ENCODE measurements at places on chromosomes 12 and 14.

- DNase-seq: no peak
These were observed 58.9 kb upstream of the EEA1 start for GRCh38 chr12:92987846-92988621.

DNA sequence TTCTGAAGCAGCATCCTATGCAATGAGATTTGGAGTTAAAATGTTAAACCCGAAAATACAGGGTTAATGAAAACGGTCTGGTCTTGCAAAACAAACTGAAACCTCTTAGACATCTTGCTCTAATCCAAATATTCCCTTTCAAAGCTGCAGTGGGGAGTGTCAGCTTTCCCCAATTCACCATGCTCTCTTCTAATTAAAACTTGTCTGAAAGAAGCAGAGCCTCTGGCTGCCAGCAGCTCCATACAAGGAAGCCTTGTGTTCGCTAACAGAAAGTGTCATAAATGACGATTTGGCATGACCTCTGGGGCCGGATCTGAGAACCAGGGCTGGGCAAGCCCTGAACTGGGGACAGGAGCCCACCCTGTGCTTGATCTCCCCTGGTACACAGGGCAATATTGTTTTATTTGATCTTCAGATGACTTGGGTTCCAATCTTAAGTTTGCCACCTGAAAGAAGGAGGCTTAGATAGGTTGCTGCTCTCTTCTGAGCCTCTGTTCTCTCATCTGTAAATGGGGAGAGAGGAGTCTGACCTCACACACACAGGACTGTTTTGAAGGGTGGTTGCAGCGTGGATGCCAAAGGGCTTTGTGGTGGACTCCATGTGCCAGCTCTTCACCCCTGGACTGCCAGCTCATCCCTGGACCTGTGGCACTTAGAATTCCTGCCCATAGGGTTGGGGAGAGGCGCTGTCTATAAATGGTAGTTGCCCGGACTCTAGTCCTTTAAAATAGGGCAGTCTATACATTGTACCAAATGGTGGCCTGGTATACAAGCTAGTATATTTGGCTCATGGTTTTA is 7.8 kb downstream of the KMT5A start:
- DNase-seq: no peak

- DNase-seq: no peak
These were observed 26.2 kb upstream of the CMA1 start for GRCh38 chr14:24534286-24534685.

GRCh38 chr14:57748279-57748678 is 117.6 kb downstream of the SLC35F4 start:
- no peak for DNase-seq

- DNase-seq: no peak
These were observed 44.0 kb downstream of the TRAFD1 start for GRCh38 chr12:112169161-112169872.

- no peak for DNase-seq
These were observed 26.4 kb upstream of the STAB2 start for GRCh38 chr12:103560604-103561101.

DNA sequence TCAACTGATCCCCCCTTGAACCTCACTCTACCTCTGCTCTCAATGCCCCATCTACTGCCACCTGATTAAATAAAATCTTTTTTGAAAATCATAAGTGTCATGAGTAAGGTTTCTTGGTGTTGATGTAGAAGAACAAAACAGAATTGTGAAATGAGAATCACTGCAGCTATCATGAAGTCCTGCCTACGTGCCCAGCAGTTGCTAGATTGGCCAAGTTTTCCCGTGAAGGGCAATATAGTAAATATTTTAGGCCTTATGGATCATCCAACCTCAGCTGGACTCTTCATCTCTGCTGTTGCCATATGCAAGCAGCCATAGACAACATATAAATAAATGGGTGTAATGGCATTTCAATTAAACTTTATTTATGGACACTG is 5.2 kb upstream of the OAS3 start:
- DNase-seq: no peak

GRCh38 chr12:130212384-130212989 is 50.2 kb downstream of the FZD10 start:
- no peak for DNase-seq

DNA sequence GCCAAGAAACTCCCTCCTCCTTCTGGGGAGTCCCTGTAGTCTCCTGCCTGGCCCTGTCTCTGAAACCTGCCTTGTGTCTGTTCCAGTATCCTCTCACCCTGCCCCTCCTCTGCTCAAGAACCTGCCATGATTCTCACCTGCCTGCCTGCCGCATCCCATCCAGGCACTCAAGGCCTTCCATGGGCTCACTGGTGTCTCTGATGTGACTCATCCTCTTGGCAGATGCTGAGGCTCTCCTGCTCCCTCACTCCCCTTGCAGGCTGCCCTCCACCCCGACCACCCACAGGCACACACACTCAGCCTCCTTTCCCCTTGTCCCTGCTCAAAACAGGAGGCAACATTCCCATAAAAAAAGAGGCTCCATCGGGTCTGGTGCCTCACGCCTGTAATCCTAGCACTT is 5.8 kb upstream of the BEGAIN start:
- DNase-seq: no peak

- peak; percentile 33 for DNase-seq
These were observed 249.0 kb downstream of the AACS start for GRCh38 chr12:125314051-125314755.

GRCh38 chr14:68301219-68301618 is 481.6 kb downstream of the RAD51B start:
- no peak for DNase-seq

GRCh38 chr14:23307146-23307530 is 505 bp downstream of the BCL2L2 start:
- no peak for DNase-seq

DNA sequence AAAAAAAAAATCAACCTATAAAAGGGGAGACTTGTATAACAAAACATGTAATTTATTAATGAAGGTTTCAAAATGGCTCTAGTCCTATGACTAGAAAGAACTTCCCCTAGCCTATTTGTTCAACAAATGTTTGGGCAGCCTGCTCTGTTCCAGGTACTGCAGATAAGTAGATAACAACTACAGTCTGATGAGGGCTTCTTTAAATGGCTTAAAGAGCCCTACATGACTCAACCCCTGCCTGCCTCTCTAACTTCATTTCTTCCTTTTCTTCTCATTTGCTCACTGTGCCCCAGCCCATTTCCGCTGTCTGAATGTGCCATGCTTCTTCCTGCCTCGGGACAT is 21.5 kb downstream of the ALDH6A1 start:
- DNase-seq: no peak

DNA sequence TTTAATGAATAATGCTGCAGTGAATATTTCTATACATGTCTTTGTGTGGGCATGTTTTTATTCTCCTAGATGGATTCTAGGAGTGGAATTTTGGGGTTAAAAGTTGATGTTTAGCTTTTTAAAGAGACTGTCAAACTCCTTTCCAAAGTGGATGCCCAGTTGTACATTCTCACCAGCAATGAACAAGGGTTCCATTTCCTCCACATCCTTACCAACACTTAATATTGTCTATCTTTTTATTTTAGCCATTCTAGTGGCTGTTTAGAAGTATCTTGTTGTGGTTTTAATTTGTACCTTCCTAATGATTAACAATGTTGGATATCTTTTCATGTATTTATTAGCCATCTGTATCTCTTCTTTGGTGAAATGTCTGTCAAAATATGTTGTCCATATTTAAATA is 109.8 kb downstream of the SMOC1 start:
- DNase-seq: no peak

GRCh38 chr12:106871477-106871876 is 84.2 kb upstream of the TMEM263 start:
- no peak for DNase-seq

- DNase-seq: no peak
These were observed 195.7 kb downstream of the RBM19 start for GRCh38 chr12:113770389-113770865.

- DNase-seq: no peak
These were observed 279.4 kb downstream of the CACNA1C start for GRCh38 chr12:2332236-2332635.

DNA sequence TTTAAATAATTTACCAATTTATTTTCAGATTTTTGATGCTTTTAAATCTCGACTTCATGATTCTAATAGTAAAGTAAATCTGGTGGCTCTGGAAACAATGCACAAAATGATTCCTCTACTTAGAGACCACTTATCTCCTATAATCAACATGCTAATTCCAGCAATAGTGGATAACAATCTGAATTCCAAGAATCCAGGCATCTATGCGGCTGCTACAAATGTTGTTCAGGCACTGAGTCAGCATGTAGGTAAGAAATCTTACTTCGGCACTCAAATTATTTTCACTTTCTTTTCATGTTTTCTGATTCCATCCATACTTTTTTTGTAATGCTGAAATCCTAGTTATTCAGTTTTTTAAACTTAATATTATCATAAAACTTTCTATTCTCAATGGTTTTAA is 15.5 kb upstream of the PRPF39 start:
- DNase-seq: no peak

DNA sequence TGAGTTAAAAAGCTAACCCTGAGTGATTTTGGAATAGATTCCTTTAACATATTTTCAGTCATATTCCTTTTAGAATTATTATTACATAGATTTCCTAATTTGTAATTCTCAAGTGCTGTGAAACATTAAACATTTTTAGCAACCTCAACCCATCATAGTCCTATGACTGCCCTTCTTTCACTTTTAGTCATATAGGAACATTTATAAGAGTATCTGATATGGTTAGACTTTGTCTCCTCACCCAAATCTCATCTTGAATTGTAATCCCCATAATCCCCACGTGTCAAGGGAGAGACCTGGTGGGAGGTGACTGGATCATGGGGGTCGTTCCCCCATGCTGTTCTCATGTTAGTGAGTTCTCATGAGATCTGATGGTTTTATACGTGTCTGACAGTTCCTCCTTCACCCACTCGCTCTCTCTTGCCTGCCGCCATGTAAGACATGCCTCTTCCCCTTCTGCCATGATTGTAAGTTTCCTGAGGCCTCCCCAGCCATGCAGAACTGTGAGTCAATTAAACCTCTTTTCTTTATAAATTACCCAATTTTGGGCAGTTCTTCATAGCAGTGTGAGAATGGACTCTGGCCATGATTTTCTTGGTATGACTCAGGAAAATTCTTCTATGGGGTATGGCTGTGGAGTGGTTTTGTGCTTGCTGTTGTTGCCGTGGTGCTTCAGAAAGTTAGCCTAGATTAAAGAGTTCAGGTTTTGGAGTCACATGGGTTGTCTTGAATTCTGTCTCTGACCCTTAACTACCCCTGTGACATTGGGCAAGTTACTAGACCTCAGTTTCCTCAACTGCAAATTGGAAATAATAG is 83.9 kb downstream of the FUT8 start:
- no peak for DNase-seq

DNA sequence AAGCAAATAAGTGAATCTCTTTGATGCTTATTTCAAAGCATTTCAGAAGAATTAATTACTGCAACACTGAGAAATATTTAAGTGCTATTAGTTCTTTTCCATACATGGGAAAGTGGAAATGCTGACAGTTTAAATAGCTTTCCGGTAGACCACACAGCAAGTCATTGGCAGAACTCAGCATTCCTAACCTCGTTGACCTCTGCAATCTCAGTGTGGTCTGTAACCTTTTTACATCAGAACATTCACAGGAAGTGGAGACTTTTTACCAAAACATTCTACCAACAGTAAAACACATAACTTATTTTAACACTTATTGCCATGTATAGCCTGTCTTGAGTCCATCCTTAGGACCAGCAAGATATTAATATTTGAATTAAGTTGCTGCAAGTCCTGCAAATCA is 249.5 kb upstream of the DCN start:
- peak; percentile 42 for DNase-seq

DNA sequence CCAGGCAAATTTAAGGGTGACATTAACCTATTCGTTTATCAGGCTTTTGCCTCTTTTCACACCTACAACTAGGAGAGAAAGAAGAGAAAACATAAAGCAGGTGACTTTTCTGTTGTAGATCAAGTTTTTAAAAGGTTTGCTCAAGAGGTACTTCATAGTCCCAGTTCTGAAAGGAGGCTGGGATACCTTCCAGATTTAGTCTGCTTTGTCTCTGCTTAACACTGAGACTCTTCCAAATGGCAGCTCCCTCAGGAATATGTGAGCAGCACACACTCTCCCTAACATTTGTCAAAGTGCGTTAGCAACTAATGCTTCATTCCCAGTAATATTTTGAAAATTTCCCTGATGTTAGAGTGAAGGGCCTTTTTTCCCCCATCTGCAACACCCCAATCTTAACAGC is 133.7 kb upstream of the RASSF8 start:
- no peak for DNase-seq

DNA sequence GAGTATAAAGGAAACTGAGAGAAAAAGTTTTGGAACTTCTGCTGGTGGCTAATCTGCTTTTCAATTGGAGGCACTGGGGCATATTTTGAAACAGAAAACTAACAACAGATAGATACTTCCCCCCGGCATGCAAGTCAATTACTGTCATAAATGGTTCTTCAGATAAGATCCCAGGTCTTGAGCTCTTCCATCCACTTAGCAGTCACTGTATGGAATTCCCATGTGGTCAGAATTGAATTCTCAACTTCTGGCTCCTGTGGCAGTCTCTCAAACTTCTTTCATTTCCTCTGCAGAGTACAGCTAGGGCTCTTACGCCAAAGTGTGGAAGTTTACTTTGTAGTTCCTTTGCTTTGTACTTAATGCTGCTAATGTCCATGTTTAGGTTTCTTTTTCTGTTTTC is 452.2 kb downstream of the IPO8 start:
- DNase-seq: no peak

DNA sequence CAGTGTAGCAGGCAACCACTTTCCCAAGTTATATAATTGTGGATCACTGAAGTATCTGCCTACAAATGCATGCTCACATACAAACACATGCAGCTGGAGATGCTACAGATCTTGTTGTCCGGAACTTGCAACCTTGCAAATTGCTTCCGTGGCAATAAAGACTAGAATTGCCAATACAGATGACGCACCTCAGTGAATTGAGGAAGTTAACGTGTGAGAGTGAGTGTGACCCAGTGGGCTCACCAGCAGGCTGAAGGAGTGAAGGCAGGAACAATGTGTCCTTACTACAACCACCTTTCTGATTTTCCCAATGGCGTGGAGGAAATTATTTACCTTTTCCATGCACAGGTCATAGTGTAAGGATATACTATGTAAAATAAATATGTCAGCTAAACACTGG is 89.4 kb upstream of the GRIP1 start:
- no peak for DNase-seq

DNA sequence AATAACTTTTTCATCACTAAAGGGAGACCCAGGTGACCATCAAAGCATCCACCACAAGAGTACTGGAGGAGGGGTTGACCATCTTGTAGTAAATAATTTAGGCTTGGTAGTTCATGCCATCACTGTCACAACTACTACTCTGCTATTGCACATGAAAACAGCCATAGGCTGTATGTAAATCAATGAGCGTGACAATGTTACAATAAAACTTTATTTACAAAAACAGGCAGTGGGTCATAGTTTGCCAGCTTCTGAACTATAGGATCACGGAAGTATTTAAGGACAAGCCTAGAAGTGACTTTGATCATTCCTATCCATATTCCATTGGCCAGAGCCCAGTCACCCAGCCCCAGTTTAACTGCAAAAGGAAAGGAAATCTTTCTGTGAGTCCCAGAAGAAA is 153.4 kb downstream of the NUAK1 start:
- no peak for DNase-seq
